Omental fat pad (tissue), 4 donors: ENCODE measurements at places on chromosomes 16 and 17. TPM values are rescaled to one million over a fixed set of nuclear protein-coding genes. Genes with fewer than 3 reads are reported as not detected.

GRCh38 chr16:73019457-73020362, 28.2 kb downstream of the ZFHX3 start:
- DNase-seq, result no peak

DNA sequence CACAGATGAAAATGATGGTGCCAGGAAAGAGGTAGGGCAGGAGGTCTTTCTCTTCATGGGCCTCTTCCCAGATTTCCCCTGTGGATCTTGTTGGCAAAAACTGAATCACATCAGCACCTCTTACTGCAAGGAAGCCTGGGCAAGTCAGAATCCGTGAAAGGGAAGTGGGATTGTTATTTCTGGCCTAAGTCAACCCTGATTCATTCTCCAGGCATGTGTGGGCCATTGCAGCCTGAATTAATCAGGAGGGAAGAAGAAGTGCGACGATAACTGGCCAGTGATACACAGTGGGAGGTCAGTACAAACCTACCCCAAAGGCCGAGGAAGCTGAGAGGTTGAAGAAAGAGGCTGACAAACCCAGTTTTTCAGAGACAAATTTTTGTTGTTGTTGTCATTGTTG, 17.9 kb upstream of the NSMCE1 start:
- no peak for DNase-seq

GRCh38 chr17:19316761-19317358, 45.7 kb downstream of the B9D1 start:
- no peak for DNase-seq

Gene TTLL6
- not detected for total RNA-seq

Gene MYH11
- 28.9 TPM for total RNA-seq
